GM13977 (cell line): ENCODE measurements at places on chromosomes 6 and 20.
A peak's percentile ranks its signal among the peaks of the same experiment; 100 is the strongest.

DNA sequence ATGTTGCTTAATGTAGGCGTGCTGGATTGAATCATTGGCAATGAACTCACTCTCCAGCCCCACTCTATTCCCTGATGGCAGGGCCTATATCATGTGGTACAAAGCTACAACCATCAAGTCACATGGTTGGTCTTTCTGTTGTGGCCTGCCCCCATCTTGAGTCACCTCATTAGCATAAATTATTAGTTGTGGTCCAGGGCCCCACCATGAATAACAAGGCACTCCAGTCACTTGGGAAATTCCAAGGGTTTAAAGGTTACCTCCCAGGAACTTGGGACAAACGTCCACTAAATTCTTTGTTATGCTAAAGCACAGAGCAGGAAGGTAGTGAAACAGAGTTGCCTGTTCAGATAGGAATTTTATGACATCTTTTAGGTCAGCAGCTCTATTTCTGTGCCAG is 193.7 kb downstream of the SLC35F1 start:
- DNase-seq: no peak

DNA sequence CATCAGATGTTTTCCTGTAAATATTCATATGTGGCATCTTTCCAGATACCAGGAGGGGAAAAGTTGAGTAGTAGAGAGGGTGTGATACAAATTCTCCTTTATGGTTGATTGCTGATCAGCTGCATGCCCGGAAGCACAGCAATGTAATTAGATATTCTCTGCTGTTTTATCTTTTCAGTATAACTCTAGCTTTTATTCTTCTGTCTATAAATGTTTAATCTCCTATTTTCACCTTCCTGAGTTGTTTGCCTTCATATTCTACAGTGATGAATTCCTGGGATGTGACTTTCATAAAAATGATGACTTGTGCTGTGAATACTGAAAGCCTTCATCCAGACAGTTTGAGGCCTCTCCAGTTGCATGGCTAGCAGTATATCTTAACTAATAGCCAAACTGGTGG is 53.7 kb downstream of the SH3BGRL2 start:
- no peak for DNase-seq

GRCh38 chr20:46894971-46895905 is 595 bp downstream of the EYA2 start:
- DNase-seq: no peak

GRCh38 chr6:3518356-3519190 is 61.7 kb upstream of the SLC22A23 start:
- no peak for DNase-seq

- no peak for DNase-seq
These were observed 201.3 kb upstream of the SSTR4 start for GRCh38 chr20:22833851-22834250.

GRCh38 chr20:20393207-20394120 is 25.6 kb downstream of the INSM1 start:
- no peak for DNase-seq

DNA sequence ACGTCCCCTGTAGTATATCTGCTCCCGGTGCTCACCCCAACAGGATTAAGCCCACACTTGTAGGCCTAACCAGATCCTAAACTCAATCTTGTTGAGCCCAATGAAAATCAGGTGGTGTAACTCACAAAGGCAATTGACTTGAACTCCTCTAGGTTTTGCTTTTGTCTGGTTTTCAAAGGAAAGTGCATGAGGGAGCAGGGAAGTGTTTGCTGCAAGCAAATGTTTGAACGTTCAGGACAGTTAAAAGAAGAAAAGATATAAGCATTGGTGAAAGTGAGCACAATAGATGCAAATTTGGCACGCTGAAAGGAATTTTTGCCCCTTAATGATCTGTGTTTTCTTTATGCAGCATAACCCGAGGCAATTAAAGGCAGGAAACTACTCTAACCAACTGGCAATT is 212.6 kb downstream of the PLCB1 start:
- DNase-seq: no peak

- no peak for DNase-seq
These were observed 36.8 kb downstream of the C6orf15 start for GRCh38 chr6:31075528-31075927.

- no peak for DNase-seq
These were observed 101.7 kb upstream of the SPACA1 start for GRCh38 chr6:87945966-87946365.

DNA sequence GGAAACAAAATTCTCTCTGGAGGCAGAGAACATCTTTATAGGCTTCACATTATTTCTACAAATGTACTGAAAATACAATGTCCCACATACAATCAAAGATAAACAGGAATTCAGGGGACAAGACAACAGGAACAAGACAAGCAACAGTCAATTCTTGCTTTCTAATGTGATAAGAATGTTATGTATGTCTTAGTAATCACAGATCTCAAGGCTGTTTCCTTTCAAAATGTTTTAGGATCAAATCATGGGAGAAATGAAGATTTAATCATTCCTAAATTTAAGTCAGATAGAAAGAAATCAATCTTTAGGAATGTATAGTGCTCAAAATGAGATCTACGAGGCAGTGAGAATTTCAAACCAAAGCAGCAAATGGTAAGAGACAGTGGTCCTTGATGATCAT is 32.1 kb downstream of the NEDD9 start:
- no peak for DNase-seq

DNA sequence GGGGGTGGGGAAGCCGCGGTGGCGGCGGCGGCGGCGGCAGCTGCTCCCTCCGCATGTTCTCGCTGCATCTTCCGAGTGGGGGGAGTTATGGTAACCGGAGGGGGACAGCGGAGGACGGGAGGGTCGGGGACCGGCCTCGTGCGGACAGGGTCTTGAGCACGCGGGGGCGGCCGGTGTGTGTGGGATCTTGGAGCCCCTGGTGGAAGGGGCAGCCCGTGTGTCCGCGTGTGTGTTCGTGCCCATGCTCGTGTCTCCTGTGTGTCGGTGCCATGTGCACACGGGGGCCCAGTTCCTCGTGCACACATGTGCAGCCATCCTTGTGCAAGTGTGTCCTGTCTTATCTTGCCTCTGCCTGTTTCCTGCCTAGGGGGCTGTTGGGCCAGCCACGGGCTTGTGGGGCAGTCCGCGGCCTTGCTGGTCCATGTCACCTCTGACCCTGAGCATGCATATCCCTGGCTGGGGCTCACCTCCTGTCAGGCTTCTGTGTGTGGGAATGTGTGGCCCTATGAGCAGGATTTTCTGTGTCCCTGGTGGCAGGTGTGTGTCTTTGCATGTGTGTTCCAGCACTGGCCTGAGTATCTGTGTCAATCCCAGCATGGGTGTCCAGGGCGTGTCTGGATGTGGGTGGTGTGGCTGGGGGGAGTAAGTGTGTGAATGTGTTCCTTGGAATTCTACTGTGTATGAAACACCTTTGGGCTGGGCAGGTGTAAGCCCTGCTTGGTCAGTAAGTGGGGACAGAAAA is 8.5 kb downstream of the SYNGAP1 start:
- DNase-seq: peak; percentile 66

- DNase-seq: no peak
These were observed 37.7 kb upstream of the DEFB112 start for GRCh38 chr6:50087231-50087954.

DNA sequence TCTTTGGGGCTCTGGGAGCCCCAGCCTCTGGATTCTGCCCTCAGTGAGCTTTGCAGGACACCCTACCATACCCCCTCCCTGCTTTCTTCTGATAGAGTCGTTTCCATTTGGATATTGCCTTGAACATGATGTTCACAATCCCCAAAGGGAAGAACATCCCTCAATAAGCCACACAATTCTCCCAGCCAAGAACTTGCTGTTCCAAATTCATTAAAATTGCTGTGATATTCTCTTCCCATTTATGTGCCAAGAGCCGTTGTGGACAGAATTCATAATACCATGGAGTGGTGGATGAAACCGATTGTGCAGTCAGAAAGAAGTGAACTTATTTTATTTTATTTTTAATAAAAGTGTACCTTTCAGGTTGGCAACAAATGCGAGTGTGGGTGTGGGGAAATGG is 95.8 kb downstream of the DHX35 start:
- DNase-seq: no peak

DNA sequence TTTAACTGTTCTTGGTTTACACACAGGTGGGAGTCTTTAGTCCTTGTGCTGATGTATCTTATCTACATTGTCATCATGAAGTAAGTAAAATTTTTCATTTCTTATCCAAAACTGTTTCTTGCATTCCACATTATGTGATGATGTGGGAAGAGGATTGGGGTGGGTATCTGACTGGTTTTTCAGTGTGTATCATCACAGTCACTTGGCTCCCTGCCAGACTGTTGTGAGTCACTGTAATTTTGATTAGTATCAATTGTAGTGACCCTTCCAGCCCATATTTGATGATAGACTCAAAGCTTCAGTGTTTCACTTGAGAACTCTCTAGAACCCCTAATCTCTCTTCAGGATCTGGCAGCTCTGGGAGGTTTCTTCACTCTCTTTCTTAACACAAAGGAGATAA is 84.5 kb upstream of the RIN2 start:
- no peak for DNase-seq

- DNase-seq: no peak
These were observed 158.4 kb upstream of the SIM1 start for GRCh38 chr6:100622907-100623692.

DNA sequence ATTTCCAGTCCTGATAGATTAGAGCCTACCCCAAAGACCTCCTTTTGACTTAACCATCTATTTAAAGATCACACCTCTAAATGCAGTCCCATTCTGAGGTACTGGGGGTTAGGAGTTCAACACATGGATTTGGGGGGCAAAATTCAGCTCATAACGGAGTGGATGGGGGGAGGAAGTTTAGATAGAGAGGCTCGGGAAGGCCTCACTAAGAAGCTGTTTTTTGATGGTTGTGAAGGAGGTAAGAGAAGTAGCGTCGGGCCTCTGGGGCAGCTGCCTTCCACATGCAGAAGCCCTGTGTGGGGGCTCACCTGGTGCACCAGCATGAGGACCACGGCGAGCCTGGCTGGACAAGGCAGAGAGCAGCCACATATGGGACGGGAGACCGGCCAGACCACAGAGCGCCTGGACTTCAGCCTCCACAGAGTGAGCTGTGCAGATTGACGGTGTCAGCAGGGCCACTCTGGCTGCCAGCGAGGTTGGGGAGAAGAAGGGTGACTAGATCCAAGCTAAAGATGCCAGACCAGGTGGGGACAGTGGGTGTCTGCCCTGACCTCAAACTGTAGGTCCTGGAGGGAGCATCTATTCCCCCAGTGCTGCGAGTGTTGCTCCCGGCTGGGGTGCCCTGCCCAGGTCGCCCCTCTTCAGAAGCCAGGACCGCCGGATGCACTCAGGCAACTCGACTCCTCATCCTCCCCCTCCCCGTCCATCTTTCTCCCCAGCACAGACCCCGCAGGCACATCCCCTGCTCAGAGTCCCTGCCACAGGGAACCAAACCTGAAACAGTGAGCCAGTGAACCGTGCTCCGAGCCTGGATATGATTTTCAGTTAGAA is 5.1 kb upstream of the SYNJ2 start:
- no peak for DNase-seq

- DNase-seq: no peak
These were observed 146.7 kb upstream of the TBX18 start for GRCh38 chr6:84910906-84911607.

- no peak for DNase-seq
These were observed 47.3 kb upstream of the E2F3 start for GRCh38 chr6:20354366-20354765.

DNA sequence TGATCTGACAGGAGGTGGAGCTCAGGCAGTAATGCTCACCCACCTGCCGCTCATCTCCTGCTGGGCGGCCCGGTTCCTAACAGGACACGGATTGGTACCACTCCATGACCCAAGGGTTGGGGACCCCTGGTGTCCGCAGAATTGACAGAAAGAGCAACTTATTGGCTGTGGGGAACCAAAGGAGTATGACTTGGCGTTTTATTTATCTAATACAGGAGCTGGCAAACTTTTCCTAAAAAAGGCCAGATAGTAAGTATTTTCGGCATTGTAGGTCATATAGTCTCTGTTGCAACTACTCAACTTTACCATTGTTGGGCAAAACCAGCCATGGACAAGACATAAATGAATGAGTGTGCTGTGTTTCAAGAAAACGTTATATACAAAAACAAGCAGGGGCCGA is 44.4 kb upstream of the TRAF3IP2 start:
- no peak for DNase-seq

DNA sequence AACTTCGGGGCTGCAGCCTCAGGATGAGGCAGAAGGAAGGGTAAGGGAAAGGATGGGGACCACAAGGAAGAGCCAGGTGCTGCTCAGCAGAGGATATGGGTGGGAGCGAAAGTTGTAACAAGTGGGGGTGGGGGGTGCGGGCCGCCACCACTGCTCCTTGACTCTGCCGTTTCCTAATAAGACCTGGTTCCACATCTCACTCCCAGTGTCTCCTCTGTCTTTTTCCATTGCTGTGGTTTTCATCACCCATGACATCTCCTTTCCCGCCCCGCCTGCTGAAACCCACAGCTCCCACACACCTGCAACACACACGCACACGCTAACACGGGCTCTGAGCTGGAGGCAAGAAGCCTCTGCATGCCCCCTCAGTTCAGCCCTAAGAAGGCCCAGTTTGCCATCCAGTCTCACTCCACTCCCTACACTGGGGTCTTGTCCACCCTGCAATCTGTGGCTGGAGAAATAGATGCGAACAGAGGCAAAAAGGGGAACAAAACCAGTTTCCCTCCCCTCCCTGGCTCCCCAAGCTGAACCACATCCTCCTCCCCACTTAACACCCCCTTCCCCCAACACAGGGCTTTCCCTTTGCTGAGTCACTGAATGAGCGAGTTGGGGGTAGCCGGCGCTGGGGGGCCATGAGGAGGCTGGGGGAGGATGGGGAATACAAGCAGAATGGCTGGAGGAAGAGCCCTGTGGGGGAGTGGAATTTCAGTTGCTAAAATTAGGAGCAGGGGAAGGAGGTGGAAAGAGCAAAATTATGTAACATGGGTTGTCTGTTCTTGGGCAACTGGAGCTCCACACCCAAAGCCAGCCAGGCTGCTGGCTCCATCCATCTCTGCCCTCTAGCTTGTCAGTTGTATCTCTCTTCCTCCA is 11.5 kb downstream of the NFKBIL1 start:
- DNase-seq: peak; percentile 74

- no peak for DNase-seq
These were observed 45.5 kb upstream of the GLP1R start for GRCh38 chr6:39003072-39003471.

GRCh38 chr6:38103921-38104320 is 284.4 kb downstream of the ZFAND3 start:
- DNase-seq: no peak

GRCh38 chr20:48702455-48702913 is 125.3 kb downstream of the PREX1 start:
- no peak for DNase-seq

GRCh38 chr20:62845416-62846160 is 16.0 kb downstream of the TCFL5 start:
- DNase-seq: no peak
